ENCODE measurements at places on chromosomes 7 and 10. TPM values are rescaled to one million over a fixed set of nuclear protein-coding genes. Genes with fewer than 3 reads are reported as not detected.

BAIAP2L1 gene
- 2.1 TPM for total RNA-seq

DNA sequence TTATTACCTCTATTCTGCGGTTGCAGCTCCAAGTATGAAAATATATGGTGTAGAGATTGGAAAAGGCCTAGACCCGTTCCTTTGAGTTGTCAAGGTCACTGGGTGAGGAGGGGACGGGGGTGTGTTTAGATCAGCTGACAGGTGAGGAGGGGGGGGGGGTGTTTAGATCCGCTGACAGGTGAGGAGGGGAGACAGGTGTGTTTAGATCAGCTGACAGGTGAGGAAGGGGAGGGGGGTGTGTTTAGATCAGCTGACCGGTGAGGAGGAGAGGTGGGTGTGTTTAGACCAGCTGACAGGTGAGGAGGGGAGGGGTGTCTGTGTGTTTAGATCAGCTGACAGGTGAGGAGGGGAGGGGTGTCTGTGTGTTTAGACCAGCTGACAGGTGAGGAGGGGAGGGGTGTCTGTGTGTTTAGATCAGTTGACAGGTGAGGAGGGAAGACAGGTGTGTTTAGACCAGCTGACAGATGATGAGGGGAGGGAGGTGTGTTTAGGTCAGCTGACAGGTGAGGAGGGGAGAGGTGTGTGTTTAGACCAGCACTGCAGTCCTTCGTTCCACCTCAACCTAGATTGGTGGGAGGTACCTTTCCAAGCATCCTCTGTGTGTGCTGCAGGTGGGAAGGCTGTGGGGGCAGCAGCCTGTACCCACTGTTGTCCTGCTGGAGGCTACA lies 655.0 kb upstream of the ADARB2 start:
- H3K27me3 ChIP-seq: no peaks in the 10 kb centered on the region
- H3K36me3 ChIP-seq: no peaks in the 10 kb centered on the region
- H3K4me1 ChIP-seq: no peaks in the 10 kb centered on the region
- H3K4me3 ChIP-seq: no peak overlapping the region
- no peak for DNase-seq

DNA sequence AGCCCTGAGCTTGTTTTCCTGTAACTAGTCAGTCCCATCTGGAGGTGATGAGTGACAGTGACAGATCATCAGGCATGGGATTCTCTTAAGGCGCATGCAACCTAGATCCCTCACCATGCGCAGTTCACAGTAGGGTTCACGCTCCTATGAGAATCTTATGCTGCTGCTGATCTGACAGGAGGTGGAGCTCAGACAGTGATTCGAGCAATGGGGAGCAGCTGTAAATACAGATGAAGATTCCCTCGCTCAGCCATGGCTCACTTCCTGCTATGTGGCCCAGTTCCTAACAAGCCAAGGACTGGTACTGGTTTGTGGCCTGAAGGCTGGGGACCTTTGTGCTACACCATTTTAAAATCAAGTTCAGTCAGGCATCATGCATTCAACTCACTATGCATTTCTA lies 221.7 kb downstream of the KIAA1217 start:
- no peaks in the 10 kb centered on the region for H3K27me3 ChIP-seq
- no peak overlapping the region for H3K27ac ChIP-seq
- no peak for DNase-seq
- H3K36me3 ChIP-seq: peaks cover 27% of the 10 kb centered on the region
- no peaks in the 10 kb centered on the region for H3K4me1 ChIP-seq
- no peak overlapping the region for H3K4me3 ChIP-seq

PRKG1 gene
- total RNA-seq: 38.9 TPM

GPC2 gene
- 0.25 TPM for total RNA-seq

DNA sequence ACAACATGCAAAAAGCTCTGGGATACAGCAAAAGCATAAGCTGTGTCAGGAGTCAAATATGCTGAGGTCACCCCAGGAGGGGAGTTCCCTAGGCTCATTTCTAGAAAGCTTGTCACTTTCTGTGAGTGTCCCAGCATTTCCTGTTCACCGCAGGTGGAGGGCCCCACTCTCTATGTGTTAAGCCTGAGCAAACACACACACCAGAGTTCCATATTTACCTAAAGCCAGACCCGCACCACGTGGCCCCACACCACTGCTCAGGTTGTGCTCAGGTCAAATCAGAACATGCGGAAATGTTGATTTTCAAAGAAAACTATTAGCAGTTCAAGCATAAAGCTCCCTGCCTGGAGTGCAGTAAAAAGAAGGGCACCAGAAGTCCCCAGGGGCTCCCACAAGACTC lies 259.6 kb upstream of the PPP2R2D start:
- H3K27me3 ChIP-seq: peaks cover 36% of the 10 kb centered on the region
- no peak overlapping the region for H3K27ac ChIP-seq
- no peaks in the 10 kb centered on the region for H3K4me1 ChIP-seq
- DNase-seq: no peak
- no peak overlapping the region for H3K4me3 ChIP-seq

DNA sequence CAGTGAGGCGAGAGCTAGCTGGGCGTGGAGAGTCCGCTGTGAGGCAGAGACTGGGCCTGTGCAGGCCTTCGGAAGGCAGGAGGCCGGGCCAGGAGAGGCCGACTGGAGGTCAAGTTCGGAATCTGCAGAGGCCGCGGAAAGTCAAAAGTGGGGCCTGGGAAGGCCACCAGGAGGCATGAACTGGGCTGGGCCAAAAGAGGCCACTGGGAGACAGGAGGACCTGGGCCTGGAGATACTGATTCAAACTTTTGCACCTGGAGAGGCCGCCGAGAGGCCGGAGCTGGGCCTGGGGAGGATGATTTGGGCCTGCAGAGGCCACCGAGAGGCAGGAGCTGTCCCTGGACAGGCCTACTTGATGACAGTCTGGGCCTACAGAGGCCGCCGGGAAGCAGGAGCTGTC lies 321.8 kb downstream of the ZNF479 start:
- no peak overlapping the region for H3K27ac ChIP-seq
- no peak overlapping the region for H3K4me3 ChIP-seq
- H3K36me3 ChIP-seq: no peaks in the 10 kb centered on the region
- no peaks in the 10 kb centered on the region for H3K4me1 ChIP-seq

GRCh38 chr7:121186746-121187145 lies 142.1 kb upstream of the WNT16 start:
- H3K27me3 ChIP-seq: no peaks in the 10 kb centered on the region
- peaks cover 8% of the 10 kb centered on the region for H3K4me1 ChIP-seq
- no peaks in the 10 kb centered on the region for H3K36me3 ChIP-seq
- H3K27ac ChIP-seq: no peak overlapping the region

- H3K4me3 ChIP-seq: no peak overlapping the region
- no peak for DNase-seq
- peaks cover 44% of the 10 kb centered on the region for H3K36me3 ChIP-seq
- peaks cover under 1% of the 10 kb centered on the region for H3K4me1 ChIP-seq
- H3K27ac ChIP-seq: no peak overlapping the region
Observed at GRCh38 chr7:129689995-129690581, 78.6 kb downstream of the NRF1 start.

GRCh38 chr7:92586403-92586802 lies 3.8 kb downstream of the FAM133B start:
- peaks cover 70% of the 10 kb centered on the region for H3K4me1 ChIP-seq
- DNase-seq: no peak
- H3K4me3 ChIP-seq: peak overlapping the region; percentile 23
- H3K27me3 ChIP-seq: no peaks in the 10 kb centered on the region
- H3K27ac ChIP-seq: peak overlapping the region; percentile 97

GRCh38 chr7:111408724-111409123 lies 153.6 kb downstream of the IMMP2L start:
- no peak overlapping the region for H3K4me3 ChIP-seq
- no peaks in the 10 kb centered on the region for H3K27me3 ChIP-seq
- no peaks in the 10 kb centered on the region for H3K36me3 ChIP-seq
- no peak for DNase-seq
- peaks cover 9% of the 10 kb centered on the region for H3K4me1 ChIP-seq

DNA sequence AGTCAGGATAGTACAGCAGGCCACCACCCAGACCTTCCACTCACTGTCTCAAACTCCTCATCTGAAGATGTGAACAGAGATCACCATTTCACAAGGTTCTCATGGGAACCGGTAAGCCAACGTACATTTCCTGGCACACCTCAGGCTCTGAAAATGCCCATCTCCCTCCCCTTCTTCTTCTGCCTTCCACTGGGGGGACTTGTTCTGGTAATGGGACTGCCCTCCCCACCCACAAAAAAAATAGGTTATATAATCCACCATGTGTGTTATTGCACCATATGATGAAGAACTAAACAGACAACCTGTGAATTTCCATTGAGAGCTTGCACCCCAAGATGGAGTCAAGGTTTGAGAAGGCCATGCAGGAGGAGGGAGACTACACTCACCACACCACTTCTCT lies 42.1 kb upstream of the IKZF1 start:
- no peak for DNase-seq
- no peak overlapping the region for H3K4me3 ChIP-seq
- H3K27ac ChIP-seq: no peak overlapping the region
- H3K36me3 ChIP-seq: no peaks in the 10 kb centered on the region
- H3K27me3 ChIP-seq: peaks cover 34% of the 10 kb centered on the region

GRCh38 chr7:18780938-18781337 lies 285.4 kb downstream of the HDAC9 start:
- DNase-seq: no peak
- no peaks in the 10 kb centered on the region for H3K36me3 ChIP-seq
- no peaks in the 10 kb centered on the region for H3K27me3 ChIP-seq
- no peaks in the 10 kb centered on the region for H3K4me1 ChIP-seq
- no peak overlapping the region for H3K4me3 ChIP-seq

- peaks cover 25% of the 10 kb centered on the region for H3K4me1 ChIP-seq
- H3K27ac ChIP-seq: no peak within 1 kb of the TSS
- H3K27me3 ChIP-seq: peaks cover 93% of the 10 kb centered on the region
- peak within 1 kb of the TSS; percentile 58 for H3K4me3 ChIP-seq
- no peak for DNase-seq
Observed at GRCh38 chr7:54541669-54542625, at the start of gene VSTM2A. Gene VSTM2A, plus strand, starts transcription at chr7:54542375. Its CDS starts 356 bp downstream, at chr7:54542731.

TEX47 gene
- total RNA-seq: not detected

DNA sequence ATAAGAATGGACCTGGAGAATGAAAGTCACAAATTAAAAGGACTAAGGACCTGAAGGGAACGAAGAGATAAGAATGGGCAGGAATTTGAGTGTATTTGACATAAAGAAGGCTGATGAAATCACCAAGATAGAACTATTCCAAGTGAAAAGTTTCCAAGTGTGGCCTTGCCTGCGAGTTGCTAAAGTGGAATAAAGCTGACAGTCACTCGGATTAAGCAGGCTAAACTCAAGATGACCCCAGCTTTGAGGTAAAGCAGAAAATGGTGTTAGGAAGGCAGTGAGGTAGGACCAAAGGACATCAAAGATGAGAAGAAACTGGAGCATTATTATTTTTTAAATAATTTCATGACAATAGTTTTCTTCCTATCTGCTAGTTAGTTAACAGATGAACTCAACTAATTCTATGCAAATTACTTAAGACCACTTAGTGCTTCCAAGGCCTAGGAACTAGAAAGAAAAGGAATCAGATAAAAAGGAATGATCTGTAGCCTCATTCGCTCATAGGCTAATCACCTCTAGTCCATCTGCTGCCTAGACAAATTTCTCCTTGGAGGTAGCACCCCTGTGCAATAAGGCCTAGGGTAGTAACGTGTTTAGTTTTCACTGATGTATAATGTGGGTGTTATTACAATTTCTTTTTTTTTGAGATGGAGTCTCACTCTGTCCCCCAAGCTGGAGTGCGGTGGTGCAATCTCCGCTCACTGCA lies 34.5 kb downstream of the EZH2 start:
- H3K27ac ChIP-seq: no peak overlapping the region
- no peaks in the 10 kb centered on the region for H3K27me3 ChIP-seq
- H3K4me3 ChIP-seq: no peak overlapping the region
- H3K36me3 ChIP-seq: no peaks in the 10 kb centered on the region
- H3K4me1 ChIP-seq: no peaks in the 10 kb centered on the region
- DNase-seq: no peak
